Activated CD4-positive, alpha-beta T cell treated with anti-CD3 and anti-CD28 coated beads, Interleukin-2, amount 10 ng/mL, durations not matched to agents 24 days and 14 days (primary cell): ENCODE measurements at places on chromosomes 4 and X.

- no peaks in the 10 kb centered on the region for H3K27me3 ChIP-seq
- H3K36me3 ChIP-seq, result peaks cover 33% of the 10 kb centered on the region
- no peak for DNase-seq
Observed at GRCh38 chr4:158860856-158861255, 92.0 kb downstream of the FNIP2 start.

DNA sequence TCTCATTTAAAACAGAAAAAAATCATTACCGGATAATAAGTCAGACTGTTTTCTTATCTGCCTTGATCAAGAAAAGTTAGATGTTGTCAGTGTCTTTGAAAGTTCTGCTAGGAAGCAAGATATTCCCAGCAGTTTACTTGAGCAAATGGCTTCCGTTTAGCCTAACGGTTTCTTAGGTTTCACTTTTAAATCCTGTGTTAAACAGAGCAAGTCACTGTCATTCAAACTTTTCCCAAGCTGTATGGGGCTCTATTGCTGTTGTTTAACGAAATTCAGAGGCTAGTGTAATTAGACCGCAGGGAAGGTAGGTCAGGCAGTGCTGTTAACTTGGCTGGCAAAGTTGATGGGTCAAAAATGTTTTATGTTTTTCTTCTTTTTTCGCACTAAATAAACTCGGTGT, 80.3 kb upstream of the NEIL3 start:
- no peaks in the 10 kb centered on the region for H3K36me3 ChIP-seq
- peaks cover 14% of the 10 kb centered on the region for H3K4me1 ChIP-seq
- peak overlapping the region; percentile 5 for H3K27ac ChIP-seq
- H3K4me3 ChIP-seq, result peak overlapping the region; percentile 48
- no peak for DNase-seq
- H3K27me3 ChIP-seq, result no peaks in the 10 kb centered on the region

DNA sequence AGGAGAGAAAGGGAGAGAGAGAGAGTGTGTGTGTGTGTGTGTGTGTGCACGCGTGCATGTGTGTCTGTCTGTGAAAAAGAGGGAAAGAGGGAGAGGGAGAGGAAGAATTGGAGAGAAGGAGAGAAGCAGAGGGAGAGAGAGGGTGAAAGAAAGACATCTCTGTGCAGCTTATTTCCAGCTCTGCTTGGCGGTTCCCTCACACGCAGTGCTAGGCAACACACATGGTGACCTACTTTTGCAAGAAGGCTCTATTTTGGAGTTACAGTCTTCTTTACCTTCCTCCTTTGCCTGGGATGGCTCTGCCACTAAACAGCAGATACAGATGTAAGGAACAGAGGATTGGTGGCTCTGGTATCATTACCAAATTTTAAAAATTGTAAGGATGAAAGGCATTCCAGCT, 40.1 kb downstream of the SLC16A2 start:
- H3K4me3 ChIP-seq, result no peak overlapping the region
- H3K27ac ChIP-seq, result no peak overlapping the region
- H3K36me3 ChIP-seq, result no peaks in the 10 kb centered on the region
- DNase-seq, result no peak
- no peaks in the 10 kb centered on the region for H3K4me1 ChIP-seq
- H3K27me3 ChIP-seq, result no peaks in the 10 kb centered on the region

GRCh38 chr4:8774071-8774470, 97.6 kb downstream of the HMX1 start:
- no peaks in the 10 kb centered on the region for H3K4me1 ChIP-seq
- no peaks in the 10 kb centered on the region for H3K36me3 ChIP-seq
- no peaks in the 10 kb centered on the region for H3K27me3 ChIP-seq
- H3K27ac ChIP-seq, result no peak overlapping the region
- DNase-seq, result no peak
